ENCODE measurements at places on chromosomes 6 and 20.

DNA sequence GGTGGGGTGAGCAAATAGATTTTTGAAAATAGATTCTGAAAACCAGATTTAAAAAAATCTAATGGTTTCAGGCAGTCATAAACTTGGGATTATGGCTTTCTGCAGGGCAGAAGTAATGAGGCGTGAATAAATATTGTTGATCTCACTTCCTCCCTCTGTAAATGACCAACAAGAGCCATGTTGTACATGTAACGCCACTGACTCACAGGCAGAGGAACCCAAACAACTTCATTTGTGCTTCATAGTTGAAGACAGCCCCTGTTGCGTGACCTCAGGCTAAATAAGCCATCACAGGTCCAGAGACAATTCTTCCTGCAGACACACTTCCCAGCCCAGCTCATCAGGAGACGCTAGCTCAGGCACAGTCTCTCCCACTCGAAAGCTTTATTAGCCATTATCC is 59.1 kb upstream of the F13A1 start:
- no peak for DNase-seq

DNA sequence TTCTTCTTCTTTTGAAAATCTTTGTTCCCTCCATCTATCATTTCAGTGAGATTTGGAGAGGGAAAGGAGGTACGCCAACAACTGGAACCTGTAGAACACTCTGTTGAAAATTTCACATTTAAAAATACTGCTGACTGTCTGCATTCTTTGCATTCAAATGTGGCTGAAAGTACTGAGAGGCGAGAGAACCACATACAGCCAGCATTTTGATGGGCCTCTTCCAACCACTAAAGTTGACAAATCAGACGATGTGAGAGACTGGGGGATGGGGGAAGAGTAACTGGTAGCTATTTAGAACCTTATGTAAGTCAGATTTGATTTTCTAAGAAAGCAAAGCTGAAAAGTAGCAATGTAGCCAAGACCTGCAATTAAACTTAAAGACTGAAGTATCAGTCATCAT is 77.5 kb downstream of the FKBP5 start:
- peak; percentile 48 for DNase-seq

DNA sequence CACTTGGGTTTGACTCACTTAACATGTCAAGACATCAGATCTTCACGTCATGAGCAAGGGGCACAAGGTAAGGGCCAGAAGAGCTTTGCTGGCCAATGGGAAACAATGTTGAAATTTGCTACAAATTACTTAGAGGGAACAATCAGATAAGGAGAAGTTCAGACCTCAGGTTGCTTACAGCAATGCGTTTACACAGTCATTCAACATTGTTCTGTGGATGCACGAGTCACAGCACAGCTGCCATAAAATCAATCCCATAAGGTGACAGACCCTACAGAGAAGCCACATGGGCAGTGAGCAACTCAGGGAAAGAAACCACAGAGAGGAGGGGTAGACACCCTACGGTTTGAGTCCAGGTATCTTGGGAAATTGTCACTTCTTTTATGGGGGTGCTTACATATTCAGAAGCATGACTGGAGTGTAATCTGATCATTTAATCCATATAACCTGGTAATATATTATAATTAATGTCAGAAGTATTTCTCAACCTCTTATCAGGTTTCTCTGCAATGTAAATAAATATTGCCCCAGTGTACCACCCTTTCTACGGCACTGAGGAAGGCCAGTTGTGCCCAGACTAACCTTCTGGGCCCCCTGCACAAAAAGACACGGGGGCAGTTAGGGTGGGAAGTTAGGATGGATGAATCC is 2.3 kb upstream of the SLC22A2 start:
- no peak for DNase-seq

DNA sequence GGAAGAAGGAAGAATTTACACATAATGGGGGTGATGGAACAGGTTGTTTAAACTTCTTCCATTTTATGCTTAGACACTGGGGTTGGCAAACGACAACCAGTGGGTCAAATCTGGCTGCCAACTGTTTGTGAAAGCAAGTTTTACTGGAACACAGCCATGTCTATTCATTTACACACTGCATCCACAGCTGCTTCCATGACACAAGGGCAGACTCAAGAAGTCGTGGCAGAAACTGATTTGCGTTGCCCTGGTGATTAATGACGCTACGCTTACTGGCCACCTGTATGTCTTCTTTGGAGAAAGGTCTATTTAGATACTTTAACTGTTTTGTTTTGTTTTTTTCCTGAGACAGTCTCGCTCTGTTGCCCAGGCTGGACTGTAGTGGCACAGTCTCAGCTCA is 19.0 kb downstream of the CTCFL start:
- DNase-seq, result no peak

- no peak for DNase-seq
Measured at GRCh38 chr6:5981126-5982026, 25.3 kb downstream of the NRN1 start.

DNA sequence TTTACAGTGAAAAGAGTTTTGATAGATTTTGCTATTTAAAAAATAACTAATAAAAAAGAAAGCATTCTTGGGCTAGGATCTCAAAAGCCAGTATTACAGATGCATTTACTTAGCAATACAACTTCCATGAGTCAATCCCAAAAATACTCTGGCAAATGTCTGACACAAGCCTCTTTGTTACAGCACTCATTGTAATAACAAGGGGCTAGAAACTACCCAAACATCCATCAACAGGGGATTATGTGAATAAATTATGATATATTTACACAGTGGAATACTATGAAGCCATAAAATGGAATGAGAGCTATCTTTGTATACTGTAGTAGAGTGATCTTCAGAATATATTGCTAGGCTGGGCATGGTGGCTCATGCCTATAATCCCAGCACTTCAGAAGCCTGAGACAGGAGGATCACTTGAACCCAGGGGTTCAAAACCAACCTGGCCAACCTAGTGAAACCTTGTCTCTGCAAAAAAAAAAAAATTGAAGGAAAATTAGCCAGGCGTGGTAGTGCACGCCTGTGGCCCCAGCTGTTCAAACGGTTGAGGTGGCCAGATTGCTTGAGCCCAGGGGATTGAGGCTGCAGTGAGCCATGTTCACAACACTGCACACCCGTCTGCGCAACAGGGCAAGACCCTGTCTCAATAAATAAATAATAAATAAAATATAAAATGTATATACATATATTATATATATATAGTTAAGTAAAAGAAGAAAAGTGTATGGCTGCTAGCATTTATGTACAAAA is 34.7 kb upstream of the TOP1 start:
- DNase-seq, result no peak
